Activated T-cell treated with anti-CD3 and anti-CD28 coated beads, Interleukin-2, amount 50 U/mL, for 4 hours (primary cell): ENCODE measurements at places on chromosomes 6 and 20.

GRCh38 chr6:151437401-151437800 is 14.5 kb downstream of the RMND1 start:
- no peak for DNase-seq

DNA sequence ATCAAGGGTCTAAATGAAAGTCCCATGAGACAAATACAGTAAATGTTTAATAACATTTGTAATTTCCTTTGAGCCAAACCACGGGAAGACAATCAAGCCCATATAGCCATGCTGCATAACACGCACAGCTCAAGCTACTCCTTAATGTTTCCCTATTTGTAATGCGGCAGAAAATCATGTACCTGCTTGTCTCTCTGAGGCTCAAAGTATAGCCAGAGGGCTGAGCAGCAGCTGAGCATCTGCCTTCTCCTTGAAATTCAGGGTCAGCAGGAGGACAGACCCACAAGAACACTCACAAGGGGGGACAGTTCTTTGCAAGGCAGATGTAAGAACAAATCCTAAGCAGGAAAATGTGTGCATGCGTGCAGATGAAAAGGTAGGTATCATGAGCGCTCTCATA is 45.8 kb upstream of the JARID2 start:
- no peak for DNase-seq

DNA sequence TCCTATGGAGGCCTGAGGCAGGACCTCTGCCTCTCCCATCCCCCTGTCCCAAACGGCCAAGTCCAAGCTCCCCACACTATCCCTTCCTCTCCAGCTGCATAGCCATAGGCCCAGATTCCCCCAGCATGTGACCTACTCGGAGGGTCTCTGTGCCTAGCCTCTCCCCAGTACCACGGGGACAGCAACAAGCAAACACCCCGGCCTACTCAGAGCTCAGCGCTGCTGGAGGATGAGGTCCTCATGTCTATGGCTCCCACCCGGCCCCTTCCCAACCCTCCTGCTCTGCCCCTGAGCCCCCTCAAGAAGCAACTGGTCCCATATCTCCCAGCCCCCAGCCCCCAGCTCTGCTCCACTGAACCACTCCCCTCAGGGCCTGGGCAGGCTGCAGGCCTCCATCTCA is 24.2 kb downstream of the RNASET2 start:
- DNase-seq = no peak

DNA sequence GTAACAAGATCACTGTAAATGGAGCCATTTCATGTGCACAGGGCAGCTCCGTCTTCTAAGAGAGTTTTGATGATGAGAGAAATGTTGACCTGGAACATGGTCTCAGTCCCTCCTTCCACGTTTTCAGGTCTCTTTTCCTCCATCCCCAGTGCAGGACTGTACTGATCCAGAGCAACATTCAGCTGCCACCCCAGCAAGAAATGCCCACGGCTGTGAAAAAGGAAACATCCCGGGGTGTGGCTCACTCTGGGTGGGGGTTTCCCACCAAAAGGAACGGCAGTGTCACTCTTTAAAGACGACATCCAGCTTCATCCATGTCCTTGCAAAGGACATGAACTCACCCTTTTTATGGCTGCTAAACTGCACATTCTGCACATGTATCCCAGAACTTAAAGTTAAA is 92.6 kb downstream of the ERMARD start:
- DNase-seq = no peak

GRCh38 chr6:111581957-111582356 is 23.7 kb downstream of the TRAF3IP2 start:
- DNase-seq = no peak

DNA sequence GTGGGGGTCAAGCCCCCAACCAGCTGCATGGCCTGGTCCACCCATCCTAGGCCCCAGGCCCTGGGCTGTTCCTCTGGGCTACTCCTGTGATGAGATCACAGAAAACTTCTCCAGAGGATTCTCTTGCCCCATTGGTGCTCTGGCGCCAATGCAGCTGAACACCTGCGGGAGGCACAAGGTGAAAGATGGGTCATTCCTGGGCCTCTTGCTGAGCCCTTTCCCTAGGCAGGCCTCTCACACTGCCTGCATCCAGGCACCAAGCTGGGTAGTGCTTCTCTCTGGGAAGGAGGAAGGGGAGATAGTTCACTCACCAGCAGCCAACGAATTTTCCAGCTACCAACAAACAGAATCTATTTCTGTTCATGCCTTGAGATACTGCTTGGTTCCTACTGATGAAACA is 142.1 kb downstream of the PXDC1 start:
- no peak for DNase-seq

- DNase-seq = no peak
These were observed 133.7 kb upstream of the TBX18 start for GRCh38 chr6:84897988-84898594.

- no peak for DNase-seq
These were observed 1.1 kb downstream of the EDN1 start for GRCh38 chr6:12291071-12291838.

GRCh38 chr20:34874094-34874654 is 1.5 kb upstream of the GGT7 start:
- DNase-seq = peak; percentile 26

- no peak for DNase-seq
These were observed 71.5 kb downstream of the PKHD1 start for GRCh38 chr6:52015953-52016352.

DNA sequence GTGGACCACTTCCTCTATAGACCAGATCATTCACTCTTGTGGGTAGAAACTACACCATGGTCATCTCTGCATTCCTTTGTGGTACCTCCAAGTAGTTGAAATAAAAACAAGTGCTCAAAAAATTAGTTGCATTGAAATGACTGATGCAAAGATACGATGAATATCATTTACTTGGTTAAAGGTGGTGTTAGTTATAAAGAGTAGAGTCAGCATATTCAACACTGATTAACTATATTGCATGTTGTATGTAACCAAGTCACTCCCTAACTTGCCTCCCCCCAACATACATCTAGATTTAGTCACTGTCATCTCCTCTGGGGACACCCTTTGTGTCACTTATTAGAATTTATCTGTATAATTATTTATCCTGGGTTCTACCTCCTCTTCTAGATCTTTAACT is 77.7 kb downstream of the SHLD1 start:
- DNase-seq = no peak

DNA sequence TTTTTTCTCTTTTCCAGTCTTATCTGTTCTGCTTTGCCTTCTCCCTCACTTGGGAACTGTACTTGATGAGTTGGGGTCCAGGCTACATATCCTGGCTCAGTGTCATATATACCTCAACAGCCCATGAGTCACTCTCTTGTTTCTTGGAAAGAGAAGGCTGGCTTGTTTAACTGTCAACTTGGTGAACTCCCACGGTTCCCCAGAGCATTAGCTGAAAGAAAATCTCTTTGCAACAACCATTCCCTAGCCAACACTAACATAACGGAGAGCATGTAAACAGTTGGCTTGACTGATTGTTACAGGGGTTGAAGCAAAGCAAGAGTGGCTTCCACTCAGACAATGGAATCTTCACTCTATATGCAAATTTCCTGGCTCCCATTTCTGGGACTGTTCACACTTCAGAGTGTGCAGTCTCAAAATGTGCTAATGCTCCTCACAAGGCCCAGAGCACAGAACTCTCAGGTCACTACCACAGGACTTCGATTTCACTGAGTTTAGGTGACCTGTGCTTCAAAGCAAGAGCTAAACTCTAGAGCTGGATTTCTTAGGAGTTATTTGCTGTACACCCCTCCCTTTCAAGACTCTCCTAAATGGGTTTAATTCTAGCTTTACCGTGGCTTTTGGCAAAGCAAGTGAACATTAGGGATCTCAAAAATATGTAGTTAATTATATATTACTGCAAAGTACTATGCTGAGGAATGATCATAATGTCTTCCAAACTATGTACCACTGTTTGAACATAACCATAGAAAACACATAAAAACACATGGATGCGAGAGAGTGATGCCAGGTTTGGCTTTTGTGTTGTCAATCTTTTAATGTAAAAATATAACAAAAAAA is 609.8 kb downstream of the RFPL4B start:
- no peak for DNase-seq

GRCh38 chr6:160258346-160259142 is at the start of gene SLC22A2:
SLC22A2 (minus strand) TSS chr6:160258821; CDS start chr6:160258757, 64 bp downstream.
- DNase-seq = no peak

DNA sequence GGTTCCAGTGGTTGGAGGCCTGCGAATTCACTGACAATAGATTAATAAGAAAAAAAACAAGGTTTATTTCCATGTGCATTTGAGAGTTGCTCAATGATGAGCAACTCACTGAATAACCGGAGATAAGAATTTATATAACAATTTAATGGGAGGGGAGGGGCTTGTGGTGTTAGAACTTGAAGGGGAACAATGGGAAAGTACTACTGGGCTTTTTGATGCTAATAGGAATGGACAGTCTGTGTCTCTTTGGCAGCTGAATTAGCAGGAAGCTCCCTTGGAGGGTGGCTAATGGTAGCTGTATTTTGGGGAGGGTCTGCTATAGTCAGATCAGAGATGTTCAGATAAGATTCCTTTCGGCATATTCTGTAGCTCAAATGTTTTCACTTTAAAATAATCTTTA is 62.4 kb upstream of the GMDS start:
- DNase-seq = no peak

GRCh38 chr6:148471624-148472159 is 129.1 kb downstream of the SASH1 start:
- DNase-seq = no peak

- DNase-seq = no peak
These were observed 102.1 kb upstream of the PHACTR1 start for GRCh38 chr6:12614456-12614855.

DNA sequence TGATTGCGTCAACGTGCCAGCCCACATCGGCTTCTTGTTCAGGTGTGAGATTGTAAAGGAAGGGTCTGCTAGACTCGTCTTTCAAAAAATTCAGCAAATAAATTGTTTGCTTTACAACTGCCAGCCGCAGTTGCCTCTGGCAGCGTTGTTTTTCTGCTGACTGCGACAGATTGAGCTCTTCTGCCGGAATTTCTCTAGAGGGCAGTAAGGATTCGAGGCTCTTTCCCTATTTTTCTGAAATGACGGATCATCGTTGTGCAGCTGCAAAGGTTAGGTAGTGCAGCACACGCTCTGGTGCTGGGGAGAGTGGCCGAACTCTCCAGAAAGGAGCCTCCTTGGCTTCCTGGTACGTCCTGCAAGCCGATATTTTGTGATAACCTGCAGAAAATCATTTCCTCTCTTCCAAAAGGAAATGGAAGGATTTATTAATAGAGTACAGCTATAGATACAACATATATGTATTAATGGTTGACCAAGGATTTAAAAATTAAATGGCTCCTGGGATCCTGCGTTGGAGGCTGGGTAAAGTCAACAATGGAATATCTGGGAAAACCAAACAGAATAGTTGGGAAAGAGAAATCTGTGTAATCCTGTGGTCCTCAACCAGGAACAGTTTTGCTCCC is 121.9 kb upstream of the ZFP64 start:
- DNase-seq = no peak

DNA sequence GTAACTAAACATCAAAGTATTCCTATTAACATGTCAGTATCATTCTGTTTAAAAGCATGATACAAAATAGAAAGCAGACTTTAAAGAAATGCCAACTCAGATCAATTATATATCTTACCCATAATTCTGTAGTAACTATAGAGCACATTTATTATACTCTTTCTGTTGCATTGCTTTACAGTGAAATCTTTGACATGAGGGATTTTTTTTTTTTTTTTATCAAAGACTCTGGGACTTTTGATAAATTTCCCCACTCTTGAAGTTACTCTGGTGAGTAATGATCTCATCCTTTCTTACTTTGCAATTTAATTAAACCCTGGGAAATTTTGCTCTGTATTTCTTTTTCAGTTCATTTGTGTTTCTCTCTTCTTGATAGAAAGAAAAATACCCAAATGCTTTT is 17.4 kb downstream of the ADGRF4 start:
- no peak for DNase-seq

DNA sequence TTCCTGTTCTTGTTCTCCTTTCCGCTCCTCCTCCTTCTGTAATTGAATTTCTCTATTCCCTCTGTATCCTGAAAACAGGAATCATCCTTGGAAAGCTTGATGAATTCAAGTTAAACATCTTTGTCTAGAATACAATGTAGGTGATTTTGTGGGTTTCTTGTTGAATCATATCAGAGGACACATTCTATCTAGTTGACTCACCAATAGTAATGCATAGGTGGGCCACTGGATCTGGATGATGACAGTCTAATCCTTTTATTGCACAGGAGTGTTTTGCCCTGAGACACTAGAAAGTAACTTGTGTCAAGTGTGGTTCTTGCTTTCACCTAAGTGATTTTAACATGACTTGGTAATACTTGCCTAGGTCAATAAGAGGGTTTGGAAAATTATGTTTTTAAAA is 164.3 kb downstream of the RFPL4B start:
- no peak for DNase-seq

GRCh38 chr6:5302995-5303622 is 41.8 kb downstream of the FARS2 start:
- peak; percentile 44 for DNase-seq

GRCh38 chr6:3297006-3297405 is 38.3 kb downstream of the PSMG4 start:
- DNase-seq = no peak

DNA sequence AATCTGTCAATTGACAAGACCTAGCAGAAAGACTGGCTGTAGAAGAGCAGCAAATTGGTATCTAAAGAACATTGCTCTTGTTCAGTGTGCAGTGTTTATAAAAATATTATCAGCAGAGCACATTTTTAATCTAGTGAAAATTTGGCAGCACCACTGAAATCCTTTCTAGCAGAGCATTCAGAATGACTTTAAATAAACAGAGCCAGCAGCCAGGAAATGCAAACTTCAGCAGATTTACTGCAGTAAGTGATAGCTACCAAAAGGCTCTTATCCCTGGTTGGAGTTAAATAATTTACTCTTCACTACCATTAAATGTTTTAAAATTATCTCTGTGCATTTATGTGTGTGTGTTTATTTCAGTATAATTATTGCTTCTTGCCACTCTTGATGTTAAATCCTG is 590.9 kb upstream of the CITED2 start:
- no peak for DNase-seq

- DNase-seq = no peak
These were observed 46.2 kb upstream of the RNGTT start for GRCh38 chr6:89009624-89010059.

- DNase-seq = no peak
These were observed 44.7 kb downstream of the TFEB start for GRCh38 chr6:41690541-41691330.

DNA sequence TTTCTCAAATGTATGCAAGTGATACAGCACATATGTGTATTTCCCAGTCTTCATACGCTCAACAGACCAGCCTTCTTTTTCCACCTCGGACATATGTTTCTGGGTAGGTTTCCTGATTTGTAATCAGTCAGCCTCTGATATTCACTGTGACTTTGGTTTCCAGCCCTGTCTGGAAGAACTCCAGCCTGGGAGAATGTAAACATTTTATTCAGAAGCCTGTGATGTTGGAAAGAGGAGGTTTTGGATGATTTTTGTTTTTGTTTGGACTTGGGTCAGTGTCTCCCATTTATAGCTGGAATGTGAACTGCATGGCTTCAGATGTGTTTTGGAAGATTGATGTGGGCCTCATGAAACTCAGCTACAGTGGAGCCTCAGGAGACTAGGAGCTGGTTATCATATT is 172.2 kb upstream of the CENPW start:
- DNase-seq = no peak
